ENCODE measurements at places on chromosomes 6 and 20.

- no peak for DNase-seq
Observed at GRCh38 chr6:3412779-3413500, 43.9 kb downstream of the SLC22A23 start.

GRCh38 chr6:130958468-130958867, 104.6 kb downstream of the EPB41L2 start:
- DNase-seq, result no peak

GRCh38 chr20:53036992-53037391, 64.8 kb downstream of the TSHZ2 start:
- DNase-seq, result no peak

DNA sequence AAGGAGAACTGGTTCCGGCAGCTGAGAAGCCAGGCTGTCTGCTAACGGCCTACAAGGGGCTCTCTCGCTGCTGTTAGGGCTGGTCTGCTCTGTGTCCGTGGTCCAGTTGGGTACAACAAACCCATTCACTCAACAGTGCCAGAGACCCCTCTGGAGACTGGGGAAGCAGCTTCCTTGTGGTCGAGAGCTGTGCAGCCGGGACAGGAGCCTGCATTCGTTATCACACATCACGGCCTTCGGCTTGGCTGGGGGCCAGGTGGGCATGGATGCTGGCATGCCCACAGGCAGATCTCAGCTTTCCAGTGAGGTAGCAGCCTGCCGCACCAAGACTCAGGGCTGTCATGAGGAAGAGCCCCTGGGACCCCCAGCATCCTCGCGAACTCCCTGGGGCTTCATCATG, 124.7 kb downstream of the PREX1 start:
- no peak for DNase-seq

DNA sequence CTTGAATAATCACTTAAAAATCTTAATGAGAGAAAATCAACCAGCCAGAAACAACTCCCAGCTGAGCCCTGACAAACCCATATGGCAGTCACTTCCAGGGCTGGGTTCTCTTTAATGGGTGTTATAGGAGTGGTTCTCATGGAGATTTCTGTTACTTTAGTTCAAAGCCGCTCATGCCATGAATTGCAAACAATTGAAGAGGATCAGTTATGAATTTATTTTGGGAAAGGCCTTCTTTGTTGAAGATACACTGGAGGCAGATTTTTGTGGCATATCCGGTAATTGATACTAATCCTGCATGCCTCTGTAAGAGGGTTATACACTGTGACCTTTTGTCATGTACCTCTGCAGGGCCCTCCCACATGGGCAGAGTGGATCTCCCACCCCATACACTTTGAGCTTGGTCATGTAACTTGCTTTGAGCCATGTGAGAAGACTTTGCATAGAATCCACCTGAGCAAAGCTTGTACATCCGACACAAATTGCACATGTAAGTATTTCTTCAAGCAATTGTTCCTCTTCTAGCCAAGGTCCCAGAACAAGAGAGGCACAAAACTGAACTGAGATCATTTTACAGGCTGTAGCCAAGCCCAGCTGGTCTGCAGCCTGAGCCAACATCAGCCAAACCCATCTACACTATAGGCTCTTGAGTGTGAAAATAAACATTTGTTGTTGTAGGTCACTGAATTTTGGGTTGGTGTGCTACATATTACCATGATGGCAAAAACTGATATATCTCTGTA, 492.3 kb downstream of the PREX1 start:
- no peak for DNase-seq

- DNase-seq, result peak; percentile 61
Observed at GRCh38 chr20:2688041-2688591, 4.5 kb upstream of the EBF4 start.

DNA sequence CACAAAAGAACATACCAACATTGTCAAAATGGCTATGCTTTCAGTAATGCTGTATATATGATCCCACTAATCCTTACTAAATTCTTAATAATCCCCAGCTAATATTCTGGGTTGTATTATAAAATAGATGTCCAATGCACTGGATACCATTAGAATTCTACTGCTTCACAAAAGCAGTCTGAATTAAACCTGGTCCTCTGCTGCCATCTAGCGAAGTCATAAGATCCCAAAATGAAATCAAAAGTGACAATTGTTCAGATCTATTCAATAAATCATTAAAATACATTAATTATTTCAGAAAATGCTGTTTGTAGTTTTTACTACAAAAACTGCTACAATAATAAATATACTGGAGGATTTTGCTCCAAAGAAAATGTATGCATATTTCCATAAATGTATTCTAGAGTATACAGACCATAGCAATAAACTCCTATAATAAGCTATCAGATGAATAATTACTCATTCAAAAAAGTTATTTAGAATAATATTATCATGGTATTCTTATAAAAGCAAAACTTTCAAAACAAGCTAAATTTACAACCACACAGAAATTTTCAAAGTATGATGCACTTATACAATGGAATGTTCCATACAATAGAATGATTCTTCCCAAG, 92.6 kb downstream of the RNGTT start:
- peak; percentile 15 for DNase-seq

DNA sequence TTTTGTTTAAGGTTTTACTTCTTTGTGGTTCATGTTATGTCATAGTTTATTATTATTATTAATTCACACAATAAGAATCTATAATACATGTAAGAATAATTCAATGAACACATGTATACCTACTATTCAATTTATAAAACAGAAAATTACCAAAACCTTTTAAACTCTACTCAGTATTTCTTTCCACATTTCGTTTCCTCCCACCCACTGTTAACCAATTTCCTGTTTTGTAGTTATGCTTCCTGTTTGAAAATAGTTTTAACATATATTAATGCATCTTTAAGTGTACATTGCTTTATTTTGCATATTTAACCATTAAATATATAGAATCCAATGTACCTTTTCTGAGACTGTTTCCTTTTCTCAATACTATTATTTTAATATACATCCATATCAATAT, 397.9 kb upstream of the SPTLC3 start:
- no peak for DNase-seq

DNA sequence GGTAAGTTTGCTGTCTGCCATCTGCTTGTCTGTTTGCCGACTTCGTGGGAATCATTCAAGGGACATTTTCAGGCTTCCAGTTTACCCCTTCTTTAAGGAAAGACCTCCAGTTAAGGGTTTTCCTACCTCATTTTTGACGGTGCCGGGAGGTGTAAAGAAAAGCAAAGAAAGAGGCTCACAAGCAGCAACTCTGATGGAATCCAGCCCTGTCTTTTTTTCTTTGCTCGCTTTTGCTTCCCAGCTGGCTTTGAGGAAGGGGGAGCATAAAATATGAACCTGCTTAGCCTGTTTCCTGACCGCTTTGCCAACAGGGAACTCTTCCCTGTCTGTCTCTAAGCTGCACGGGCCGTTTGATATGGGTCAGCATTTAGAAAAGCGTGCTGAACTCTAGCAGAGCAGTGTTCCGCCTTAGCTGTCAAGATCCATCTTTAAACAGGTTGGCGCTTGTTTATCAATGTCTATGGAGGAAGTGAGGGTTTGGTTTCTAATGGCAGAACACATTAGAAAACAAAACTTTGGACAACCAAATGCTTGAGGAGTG, 13.8 kb downstream of the SYTL3 start:
- no peak for DNase-seq

Data from activated CD4-positive, alpha-beta T cell treated with anti-CD3 and anti-CD28 coated beads for 24 hours (primary cell).